ENCODE measurements at places on chromosomes 2 and 18.

DNA sequence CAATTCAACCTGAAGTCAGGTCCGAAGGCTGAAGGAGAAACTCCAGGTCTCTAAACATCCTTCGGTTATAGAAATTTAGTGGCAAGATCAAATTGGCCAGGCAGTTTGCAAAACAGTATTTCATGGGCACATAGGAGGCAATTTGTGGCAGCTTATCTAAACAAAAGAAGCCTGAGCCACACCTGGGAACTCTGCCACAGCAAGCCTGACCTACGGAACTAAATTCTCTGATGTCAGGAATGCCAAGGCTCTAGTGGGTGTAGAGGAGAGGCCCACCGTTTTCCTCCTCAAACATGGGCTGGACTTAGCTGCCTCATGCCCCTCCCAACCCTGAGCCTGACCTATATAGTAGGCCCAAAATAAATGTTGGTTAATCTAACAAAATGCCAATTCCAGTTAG is 16.0 kb downstream of the SATB2 start:
- DNase-seq: no peak

GRCh38 chr2:242020196-242021004 is 150.9 kb downstream of the RTP5 start:
- no peak for DNase-seq

DNA sequence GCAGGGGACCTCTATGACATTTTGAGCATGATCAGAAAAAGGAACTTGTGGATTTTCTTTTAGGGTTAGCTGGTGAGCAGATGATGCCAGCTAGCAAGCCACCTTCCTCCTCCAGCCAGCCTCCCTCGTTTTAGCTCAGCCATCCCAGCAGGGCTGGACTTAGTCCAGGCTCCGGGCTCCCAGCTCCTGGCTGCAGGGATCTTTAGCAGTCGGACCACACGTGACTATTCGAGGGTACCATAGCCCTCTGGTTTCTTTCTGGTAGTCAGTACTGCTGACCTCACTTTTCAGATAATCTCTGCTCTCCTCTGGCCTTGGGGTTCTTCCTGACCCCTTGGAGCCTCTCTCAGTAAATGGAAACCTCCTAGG is 31.8 kb downstream of the NCK2 start:
- DNase-seq: no peak

- no peak for DNase-seq
Measured at GRCh38 chr2:184598002-184598315, 370 bp upstream of the ZNF804A start.

DNA sequence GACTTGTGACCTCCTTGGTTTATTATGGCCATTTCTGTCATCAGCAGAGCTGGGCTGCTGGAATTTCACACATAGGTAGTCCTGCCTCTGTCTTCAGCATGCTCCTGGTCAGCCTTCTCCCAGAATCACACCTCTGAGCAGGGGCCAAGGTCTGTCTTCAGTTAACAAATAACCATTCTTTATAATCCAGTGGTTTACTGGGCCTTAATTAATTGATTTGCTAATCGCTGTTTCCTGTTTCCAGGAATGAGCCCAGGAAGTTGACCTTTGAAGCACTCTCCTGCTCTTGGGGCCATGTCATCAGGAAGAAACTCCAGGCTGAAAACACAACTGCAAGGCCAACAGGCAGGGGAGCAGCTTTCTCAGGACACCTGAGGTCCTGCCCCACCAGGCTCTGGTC is 278.5 kb downstream of the SRBD1 start:
- no peak for DNase-seq

Measured in erythroblast (primary cell).